Right renal pelvis (tissue), 4 donors: ENCODE measurements at places on chromosomes 5 and 9.

GRCh38 chr5:44440186-44440585 is 51.0 kb upstream of the FGF10 start:
- DNase-seq: no peak

DNA sequence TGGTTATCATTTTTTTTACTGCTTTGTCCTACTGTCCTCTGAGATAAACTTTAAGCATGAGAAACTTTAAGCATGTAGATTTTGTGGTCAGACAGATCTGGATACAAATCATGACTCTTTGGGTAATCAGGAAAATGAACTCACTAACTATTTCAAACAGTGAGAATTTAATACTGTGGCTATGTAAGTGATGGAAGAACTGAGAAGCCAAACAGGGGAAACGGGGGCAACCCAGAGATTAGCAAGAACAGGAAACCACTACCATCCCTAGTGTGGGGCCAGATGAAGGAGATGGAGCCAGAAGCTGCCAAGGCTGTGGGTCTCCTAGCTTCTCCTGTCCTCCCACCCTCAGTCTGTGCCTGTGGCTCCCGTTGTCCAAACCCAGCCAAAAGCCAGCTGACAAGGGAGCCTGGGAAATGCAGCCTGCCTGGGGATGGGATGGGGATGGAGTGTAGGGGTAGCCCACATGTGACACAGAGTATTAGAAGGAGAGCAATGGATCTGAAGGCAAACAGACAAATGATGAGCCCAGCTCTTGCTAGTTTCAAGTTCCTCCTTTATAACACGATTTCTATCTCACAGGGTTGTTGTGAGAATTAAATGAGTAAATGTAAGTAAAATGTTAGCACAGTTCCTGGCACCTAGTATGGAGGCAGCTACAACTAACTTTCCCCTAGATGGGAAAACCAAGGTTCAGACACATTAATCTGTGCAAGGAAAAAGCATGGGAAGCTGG is 27.7 kb upstream of the CDC23 start:
- DNase-seq: no peak

DNA sequence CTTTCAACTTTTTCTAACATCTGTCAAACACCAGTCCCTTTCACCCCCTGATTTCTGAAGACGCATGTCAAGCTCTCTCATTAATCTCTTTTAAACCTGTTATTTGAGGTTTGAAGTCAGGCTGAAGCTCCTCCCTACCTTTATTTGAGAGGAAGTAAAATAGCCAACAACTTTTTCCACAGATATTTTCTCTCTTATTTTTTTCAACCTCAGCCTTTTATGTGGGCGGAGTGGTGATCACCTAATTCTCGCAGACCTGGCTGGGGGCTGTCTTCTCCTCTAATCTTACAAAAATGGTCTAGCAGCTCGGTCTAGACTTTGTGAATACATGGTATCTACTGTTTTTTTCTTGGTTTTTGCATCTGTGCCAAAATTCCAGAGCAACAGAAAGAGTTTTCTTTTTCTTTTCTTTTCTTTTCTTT is 395.7 kb upstream of the ACTBL2 start:
- no peak for DNase-seq

GRCh38 chr5:132275367-132276220 is 18.1 kb downstream of the PDLIM4 start:
- no peak for DNase-seq

DNA sequence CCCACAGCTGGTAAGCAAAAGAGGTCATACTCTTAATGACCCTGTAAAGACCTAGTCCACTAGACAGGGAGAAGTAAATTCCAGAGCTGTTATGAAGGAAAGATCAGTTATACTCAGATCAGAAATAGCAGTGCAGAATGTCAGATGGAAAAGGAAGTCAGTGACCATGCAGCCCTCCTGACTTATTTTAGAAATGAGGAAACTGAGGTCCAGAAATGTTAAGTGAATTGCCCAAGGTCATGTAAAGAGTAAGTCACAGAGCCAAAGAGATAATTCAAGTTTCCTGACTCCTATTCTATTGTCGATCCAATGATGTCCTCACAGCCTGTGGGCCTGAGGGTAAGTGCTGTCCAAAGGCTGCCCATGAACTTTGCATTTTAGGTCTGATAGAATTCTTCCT is 214.9 kb upstream of the IL12B start:
- no peak for DNase-seq

GRCh38 chr9:129105857-129106694 is 4.5 kb downstream of the CRAT start:
- DNase-seq: no peak

- DNase-seq: no peak
These were observed 8.7 kb downstream of the ASS1 start for GRCh38 chr9:130453487-130453886.

DNA sequence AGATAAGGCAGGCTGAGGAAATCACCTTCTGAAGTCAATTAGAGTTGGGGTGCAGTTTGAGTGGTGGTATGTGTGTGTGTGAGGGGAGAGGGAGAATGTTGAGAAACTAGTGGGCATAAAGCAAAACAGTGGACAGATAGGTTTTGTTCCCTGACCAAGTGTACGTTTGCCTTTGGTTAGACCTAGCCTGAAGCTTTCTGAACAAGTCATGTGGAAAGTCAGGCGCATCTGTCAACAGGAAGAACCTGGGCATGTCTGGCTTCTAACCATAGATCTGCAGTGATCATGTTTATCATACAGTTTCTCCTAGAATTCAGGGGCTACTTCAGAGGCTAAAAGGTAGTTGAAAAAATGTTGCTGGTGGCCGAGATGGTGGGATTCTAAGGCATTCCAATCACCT is 143.2 kb upstream of the PCA3 start:
- no peak for DNase-seq

DNA sequence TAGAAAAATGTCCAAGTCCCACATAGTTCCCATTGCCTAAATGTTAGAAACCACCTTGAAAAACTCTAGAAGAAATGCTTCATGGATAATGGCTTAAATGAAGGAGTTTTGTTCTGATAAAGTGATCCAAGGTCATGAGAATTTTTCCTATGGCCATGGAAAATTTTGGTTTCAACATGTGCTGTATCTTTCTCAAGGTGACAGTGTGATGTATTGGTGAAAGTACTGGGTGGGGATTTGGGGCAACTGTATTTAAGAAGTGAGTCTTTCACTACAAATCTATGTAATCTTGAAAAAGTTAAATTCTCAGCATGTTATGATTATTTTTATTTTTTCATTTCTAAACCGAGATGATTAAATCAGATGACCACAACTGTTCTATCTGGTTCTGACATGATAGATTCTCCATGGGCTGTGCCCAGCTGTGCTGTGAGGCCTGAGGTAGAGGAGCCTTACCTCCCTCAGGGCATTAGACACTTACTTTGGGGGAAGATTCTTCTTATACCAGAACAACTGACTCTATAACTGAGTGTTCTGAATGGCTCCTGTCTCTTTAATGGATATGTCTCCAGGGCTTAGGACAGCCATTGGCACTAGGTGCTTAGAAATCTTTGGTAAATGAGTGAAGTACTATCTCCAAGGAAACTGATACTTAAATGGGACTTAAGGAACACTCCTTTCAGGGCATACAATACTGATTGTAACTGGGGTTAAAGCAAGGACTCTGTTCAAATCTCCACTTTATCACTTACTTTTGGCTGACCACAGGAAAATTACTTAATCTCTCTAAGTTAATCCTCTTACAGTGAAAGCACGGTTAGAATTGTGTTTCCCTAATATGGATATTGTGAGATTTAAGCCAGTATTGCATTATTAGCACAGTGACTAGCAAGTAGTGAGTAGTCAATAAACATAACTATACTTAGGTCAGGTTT is 397.4 kb upstream of the MEF2C start:
- no peak for DNase-seq

- DNase-seq: no peak
These were observed 43.9 kb upstream of the ALDOB start for GRCh38 chr9:101479338-101480030.

DNA sequence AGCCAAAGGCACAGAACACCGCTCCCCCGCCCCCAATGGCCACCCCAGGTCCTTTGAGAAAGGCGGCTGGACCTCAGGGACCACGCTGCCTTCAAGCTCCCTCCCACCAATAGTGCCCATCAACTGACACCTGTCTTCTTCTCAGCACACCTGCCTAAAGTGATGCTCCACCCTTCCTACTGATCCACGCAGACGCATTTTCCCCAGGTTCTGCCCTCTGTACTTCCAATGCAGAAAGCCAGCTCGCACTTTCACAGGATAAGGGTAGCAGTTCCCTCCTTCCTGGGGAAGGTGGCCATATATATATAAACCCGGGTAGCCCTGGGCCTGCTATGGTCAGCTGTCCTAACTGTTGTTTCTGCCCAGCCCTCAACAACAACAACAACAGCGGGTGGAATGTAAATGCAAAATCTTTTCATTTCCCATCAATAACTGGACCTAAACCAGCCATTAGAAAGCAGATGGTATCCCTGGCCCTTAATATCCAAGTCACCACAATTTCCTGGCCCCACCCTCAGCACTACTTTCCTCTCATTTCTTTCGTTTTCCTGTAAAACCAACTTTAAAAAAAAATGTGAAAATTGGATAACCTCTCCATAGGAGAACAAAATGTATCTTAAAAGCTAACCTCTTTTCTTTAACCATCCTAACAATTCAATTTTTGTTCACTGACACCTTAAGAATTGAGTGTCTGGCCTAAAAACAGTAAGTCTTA is 1.7 kb downstream of the GOLM1 start:
- DNase-seq: no peak

GRCh38 chr9:136485049-136486045 is 2.5 kb upstream of the SEC16A start:
- DNase-seq: peak; percentile 47

GRCh38 chr5:142399891-142400290 is 75.1 kb upstream of the SPRY4 start:
- no peak for DNase-seq

GRCh38 chr9:35650341-35651158 is at the start of gene SIT1:
Gene SIT1 (minus strand): TSS chr9:35650931. CDS start chr9:35650853, 78 bp downstream.
- no peak for DNase-seq

DNA sequence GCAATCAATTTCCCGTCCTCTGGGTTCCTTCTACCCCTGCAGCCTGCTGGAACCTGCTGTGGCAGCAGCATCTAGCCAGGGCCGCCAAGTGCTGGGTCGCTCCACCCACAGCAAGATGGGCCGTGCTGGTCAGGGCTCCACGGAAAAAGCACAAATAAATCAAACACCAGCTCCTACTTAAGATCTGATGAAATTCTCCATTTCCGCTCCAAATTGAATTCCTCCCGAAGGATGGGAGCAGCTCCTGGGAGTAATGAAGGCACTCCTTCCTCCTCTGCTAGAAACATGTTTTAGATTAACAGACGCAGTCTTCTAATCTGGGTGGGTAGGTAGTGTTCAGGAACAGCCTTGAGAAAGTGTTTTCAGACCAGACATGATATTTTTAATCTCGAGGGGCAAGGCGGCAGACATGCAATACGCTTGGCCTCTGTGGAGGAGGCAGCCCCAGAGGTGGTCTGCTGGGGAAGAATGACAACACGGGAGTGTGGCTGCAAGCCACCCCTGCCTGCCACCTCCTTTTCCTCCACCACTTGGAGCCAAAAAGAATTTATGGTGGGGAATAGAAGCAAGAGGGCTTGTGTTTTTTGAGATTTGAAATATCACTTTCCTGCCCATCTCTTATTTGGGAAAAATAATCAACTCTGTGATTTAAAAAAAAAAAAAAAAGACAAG is 194.1 kb downstream of the AOPEP start:
- DNase-seq: no peak

- DNase-seq: no peak
These were observed 61.8 kb upstream of the SLC30A5 start for GRCh38 chr5:69032009-69032408.

DNA sequence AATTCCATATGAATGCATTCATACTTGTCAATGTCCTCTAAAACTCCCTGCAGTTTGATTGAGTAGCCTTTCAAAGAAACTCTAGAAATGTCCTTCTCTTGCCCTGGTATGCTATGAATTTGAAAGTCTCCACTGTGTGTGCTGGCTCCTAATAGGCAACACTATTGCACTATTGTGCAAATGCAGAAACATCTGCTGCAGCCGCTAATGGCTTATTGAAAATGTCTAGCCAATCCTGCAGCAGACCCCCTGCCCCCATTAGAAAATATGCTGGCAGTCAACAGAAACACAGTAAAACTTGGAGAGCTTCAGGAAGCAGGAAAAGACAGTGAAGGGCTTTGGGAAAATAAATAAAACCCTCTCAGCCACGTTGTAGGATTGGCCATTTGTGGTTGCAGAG is 87.3 kb upstream of the GRAMD2B start:
- DNase-seq: no peak

DNA sequence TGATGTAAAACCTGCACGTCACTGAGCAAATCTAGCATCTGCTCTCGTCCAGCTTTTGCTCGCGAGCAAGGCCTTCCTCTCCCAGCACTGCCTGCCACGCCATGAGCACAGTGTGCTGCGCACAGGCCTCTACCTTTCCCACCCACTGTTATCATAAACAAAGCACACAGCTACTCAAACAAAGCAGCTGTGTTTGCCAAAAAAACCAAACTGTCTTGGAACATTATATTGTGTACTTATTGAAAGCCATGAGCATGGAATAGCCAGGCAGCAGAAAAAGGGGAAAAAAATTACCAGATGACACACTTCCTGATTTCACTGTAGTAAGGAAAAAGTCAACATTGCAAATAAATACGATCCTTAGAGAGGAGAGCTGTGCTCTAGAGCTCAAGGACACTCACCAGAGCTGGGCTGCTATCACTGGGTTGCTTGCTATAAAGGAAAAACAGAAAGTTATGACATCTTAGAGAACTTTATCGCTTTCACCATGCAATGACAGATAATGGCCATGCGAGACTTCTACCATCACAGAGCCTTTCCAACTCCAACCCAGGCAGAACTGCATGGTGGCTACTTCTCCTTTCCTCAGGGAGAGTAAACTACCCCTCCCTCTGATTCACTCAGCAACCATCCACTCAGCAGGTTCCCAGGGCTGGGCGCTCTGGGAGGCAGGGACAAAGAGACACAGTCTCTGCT is 69.6 kb downstream of the EPB41L4B start:
- DNase-seq: no peak

DNA sequence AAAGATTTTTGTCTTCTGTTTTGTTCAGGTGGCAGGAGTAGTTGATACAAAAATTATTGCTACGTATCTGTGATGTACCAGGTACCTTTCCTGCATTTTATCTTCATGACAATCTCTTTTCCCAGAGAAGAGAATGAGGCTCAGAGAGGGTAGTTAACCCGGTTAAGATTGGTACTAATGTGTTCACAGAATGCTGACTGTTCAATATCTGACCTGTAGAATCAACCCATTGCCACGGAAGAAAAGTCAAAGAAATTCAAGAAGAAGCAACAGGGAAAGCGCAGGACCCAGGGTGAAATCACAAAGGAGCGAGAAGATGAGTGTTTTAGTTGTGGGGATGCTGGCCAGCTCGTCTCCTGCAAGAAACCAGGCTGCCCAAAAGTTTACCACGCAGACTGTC is 11.8 kb downstream of the RAB24 start:
- DNase-seq: no peak

GRCh38 chr5:78813286-78813685 is 164.7 kb upstream of the LHFPL2 start:
- DNase-seq: no peak

GRCh38 chr5:85604378-85604777 is 1013.4 kb upstream of the COX7C start:
- DNase-seq: no peak

DNA sequence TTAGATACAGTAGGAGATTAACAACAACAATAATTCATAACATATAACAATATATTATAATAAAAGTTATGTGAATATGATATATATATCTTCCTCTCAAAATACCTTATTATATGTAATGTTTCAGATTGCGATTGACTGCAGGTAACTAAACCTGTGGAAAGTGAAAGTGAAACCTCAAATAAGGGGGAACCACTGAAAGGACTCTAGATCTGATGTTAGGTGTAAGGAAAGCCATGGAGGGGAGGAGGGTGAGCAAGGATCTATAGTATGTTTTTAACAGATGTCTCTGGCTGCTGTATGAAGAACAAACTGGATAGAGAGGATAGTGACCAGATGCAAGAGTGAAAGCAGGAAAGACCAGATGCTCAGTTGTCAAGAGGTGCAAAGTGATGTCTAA is 5.8 kb upstream of the FSTL4 start:
- DNase-seq: no peak
